Bone marrow (tissue), 2 donors: ENCODE measurements at places on chromosomes 1 and 21.

DNA sequence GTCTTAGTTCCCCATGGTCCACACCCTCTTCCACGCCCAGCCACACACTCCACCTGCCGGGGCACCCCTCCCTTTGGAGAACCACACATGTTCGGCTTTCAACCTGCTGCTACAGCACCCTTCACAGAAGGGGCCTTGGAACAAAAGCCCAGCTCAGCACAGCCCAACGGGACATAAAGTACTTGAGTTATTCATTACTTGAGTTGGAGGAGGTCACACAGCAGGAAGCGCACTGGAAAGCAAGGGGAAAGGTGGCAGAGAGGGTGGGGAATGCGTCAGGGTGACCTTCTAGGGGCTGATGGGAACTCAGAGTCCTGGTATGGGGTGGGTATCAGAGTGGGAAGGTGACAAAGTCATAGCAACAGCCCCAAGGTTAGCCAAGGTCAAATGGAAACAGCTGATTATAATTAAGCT is 3.0 kb upstream of the ATP1B1 start:
- DNase-seq, result no peak

DNA sequence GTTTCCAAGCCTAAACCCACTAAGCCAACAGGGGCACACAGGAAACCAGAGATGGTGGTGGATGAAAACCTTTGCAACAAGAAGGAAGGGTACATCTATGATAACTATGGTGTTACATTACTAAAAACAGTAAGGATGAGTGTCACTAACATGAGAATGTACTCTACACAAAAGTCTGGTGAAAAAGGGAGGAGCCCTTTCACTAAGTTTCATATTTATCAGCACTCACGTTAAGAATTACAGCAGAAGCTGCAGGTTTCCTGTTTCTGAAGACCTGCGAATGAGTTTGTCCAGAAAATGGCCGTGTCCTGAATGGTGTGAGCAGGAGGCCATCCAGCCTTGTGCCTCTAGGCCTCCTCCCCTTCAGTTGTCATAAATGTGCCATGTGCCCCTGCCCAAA is 17.8 kb downstream of the ABCG1 start:
- DNase-seq, result no peak

- DNase-seq, result no peak
These were observed 189.6 kb downstream of the NRIP1 start for GRCh38 chr21:14875186-14875585.

GRCh38 chr1:248421384-248421783 is 18.5 kb downstream of the OR2T1 start:
- no peak for DNase-seq

- DNase-seq, result peak; percentile 75
These were observed at the start of gene OSCP1 for GRCh38 chr1:36450270-36450918. TSS of gene OSCP1 (minus strand) at chr1:36450451. CDS start at chr1:36450369, 82 bp downstream.

DNA sequence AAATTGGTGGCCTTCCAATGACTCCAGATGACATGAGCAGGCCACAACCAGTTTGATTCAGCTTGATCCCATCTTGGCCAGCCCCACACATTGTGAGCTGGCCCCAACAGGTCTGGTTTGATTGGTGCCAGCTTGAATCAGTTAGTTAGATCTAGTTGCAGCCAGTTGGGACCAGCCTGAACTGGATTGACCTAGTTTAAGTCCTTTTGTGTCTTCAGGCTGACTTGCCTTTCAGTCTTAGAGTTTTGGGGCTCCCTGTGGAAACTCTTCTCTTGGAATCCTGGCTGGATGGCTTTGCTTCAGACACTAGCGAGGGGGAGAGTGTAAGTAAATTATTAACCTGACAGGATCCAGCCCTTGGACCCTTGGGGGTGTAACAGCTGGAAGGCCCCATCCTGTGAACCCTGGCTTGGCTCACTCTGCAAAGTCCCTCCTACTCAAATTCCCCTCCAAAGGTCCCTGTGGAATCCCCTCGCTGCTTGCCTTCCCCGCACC is 36.2 kb upstream of the POU3F1 start:
- DNase-seq, result no peak

DNA sequence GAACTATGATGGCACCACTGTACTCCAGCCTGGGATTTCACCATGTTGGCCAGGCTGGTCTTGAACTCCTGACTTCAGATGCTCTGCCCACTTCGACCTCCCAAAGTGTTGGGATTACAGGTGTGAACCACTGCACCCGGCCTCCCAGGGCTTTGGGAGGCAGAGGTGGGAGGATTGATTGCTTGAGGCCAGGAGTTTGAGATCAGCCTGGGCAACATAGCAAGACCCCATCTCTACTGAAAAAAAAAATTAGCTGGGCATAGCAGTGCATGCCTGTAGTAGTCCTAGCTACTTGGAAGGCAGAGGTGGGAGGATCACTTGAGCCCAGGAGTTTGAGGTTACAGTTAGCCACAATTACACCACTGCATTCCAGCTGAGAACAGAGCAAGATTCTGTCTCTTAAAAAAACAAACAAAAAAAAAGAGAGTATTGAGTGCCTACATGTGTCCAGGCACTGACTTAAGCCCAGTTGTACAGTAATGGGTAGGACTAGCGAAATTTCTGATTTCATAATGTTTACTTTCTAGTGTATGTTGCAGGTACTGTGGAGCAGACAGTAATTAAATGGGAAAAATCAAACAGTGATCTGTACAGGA is 4.2 kb downstream of the MANEAL start:
- DNase-seq, result no peak

DNA sequence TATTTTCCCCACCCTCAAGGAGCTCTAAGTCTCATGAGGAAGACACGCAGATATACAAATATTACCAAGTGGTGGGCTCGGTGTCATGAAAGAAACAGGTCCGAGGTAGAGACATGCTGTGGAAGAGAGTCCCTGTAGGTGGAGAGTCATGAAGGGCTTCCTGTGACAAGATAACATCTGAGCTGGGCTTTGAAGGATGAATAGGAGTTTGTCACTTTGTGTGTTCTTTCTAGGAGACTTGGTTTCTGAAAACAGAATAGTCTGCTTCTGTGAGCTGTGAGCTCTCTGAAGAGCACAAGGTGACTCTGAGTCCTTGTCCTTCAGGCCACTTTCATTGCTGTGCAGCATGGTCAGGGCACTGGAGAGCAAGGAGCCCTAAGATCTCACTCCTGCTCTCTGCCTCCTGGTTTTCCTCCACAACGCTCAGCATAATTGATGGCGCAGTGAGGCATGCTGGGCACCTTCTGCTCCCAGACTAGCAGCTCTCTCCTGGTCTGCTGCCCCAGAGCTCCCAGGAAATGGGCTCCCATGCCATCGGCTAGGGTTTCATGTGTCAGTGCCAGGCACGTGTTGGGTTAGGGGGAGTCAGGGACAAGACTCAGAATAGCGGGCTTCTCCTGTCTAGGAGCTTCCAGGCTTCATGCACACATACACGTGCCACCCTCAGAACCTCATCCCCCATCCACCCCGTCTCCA is 209.9 kb upstream of the CSF3R start:
- no peak for DNase-seq

GRCh38 chr1:244945109-244945671 is 80.8 kb upstream of the HNRNPU start:
- no peak for DNase-seq

GRCh38 chr1:108961198-108961597 is 2.1 kb downstream of the CLCC1 start:
- DNase-seq, result no peak

GRCh38 chr1:207029701-207030521 is 2.6 kb downstream of the C1orf116 start:
- DNase-seq, result no peak

GRCh38 chr1:45018599-45019230 is 6.7 kb downstream of the UROD start:
- DNase-seq, result no peak

- DNase-seq, result no peak
These were observed 78.5 kb downstream of the SLC35F3 start for GRCh38 chr1:233982827-233983518.

GRCh38 chr1:225657462-225657989 is 4.6 kb upstream of the ENAH start:
- DNase-seq, result no peak

DNA sequence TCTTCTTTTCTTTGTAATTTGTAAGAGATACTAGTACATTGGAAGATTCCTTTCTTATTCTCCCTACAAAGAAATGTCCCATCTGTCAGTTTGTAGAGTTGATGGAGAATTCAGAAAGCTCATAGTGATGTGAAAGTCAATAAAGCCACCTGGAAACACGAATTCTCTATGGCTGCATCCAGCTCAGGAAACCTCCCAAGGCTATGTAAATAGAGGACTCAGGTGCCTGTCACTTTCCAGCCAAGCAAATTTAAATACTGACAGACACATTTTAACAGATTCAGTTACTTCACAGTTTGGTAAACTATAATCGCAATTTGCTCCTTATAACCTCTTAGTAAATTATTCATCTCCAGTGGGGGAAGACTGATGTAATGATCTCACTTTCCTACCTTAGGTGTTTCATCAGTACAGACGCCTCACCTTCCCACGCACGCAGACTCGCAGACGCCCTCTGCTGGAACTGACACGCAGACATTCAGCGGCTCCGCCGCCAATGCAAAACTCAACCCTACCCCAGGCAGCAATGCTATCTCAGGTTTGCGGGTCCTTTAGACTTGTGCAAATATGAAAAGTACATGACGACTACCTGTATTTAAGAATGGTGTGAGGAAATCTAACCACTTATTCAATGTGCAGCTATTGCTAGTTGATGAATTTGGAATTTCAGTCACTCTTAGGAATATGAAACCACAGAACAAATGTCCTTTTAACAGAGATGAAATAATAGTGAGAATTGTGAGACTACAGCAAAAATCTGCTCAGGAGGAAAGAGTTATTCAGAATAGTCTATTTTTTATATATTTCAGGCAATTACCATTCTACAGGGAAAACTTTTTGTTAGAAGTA is 60.6 kb downstream of the PTPRC start:
- DNase-seq, result no peak

DNA sequence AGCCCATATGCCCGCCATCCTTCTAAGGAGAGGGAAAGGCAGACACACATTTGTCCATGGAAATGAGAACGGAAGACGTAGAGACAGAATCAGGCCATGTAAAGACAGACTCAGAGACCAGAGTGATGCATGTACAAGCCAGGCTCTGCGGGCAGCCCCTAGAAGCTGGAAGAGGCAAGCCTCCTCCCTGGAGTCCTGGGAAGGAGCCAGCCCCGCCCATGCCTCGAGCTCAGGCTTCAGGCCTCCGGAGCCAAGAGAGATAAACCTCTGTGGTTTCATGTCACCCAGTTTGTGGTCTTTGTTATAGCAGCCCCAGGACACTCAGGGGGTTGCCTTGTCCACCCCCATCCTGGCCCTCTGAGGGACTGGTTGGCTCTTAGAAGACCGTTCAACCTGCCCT is 11.6 kb downstream of the PDE9A start:
- DNase-seq, result no peak

- DNase-seq, result no peak
These were observed 6.1 kb upstream of the ARL8A start for GRCh38 chr1:202150602-202151001.

- DNase-seq, result no peak
These were observed 26.6 kb downstream of the ATF6 start for GRCh38 chr1:161792740-161793139.

DNA sequence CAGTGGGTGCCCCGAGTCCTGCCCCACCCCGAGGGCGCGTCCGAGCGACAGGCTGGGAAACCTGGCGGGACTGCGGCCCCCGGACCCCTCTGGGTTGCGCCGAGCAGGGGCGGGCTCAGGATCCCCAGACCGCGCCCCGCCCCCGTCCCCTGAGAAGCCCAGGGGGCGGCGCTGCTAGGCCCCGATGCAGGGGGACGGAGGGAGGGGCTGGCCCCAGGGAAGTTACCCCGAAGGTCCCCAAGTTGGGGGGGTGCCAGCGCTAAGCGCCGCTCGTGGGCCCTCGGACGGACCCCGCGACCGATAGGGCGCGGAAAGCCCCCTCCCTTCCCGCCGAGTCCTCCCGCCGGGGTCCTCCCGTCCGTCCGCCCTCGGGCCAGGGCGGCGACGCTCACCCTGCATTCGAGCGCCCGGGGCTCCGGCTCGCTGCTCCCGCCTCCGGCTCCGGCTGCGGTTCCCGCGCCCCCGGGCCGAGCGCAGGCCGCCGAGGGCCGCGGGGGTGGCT is 414 bp downstream of the GPR153 start:
- no peak for DNase-seq

DNA sequence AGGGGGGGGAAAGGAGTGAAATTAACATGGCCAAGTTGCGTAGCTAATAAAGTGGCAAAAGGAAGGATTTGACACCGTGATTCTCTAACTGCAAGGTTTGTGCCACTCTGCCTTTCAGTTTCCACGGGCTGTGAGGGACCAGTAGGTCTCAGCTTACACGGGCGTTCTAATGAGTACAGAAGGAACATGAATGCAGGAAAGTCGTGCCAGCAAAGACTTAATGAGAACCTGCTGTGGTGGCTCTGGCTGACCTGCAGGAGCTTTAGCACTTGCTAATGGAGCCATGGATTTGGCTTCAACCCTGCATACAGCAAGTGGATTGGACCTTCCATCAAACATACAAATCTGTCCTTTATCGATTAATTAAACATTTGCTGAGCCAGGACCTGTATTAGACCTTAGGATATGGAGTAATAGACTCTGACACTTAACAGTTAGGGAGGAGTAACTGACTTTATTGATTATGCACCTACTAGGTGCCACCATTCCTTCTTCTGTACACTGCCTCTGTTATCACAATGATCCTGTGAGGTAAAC is 15.1 kb upstream of the PITHD1 start:
- no peak for DNase-seq

DNA sequence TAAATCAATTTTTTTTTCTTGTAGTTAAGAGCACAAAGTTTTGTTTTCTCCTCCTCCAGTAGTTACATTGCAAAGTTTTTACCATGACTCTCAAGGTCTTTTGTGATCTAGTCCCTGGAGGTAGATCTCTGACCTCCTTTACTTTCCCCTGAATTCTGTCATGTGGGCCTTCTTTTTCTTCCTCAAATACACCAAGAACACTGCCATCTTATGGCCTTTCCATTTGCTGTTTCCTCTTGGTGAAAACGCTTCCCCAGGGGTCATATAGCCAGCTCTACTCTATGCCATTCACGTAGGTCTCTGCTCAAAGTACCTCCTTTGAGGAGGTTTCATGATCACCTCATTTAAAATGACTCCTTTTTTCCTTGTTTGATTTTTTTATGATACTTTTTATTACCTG is 2.7 kb downstream of the DDX20 start:
- no peak for DNase-seq

DNA sequence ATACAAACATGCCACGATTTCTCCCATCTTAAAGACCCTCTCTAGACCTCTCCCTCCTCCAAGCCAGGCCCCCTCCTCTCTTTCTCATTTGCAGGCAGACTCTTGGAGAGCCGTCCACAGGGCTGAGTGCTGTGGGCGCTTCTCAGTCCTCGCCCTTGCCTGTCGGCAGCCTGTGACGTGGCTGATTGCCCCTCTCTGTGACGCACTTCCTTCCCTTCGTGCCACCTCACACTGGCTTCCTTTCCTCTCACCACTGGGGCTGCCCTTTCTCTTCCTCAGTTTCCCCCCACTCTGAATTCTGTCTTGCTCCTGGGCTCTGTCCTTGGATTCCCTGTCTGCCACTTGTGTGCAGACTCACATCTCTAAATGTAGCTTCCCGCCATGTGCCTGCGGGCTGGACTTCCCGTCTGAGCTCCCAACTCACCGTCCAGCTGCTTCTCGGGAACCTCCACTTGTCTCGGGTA is 227.2 kb downstream of the CAMTA1 start:
- DNase-seq, result no peak

- no peak for DNase-seq
These were observed 15.1 kb downstream of the IFI44 start for GRCh38 chr1:78664763-78665162.

- no peak for DNase-seq
These were observed 17.8 kb downstream of the CCDC30 start for GRCh38 chr1:42480921-42481320.

GRCh38 chr1:156860113-156860627 is 495 bp upstream of the NTRK1 start:
- peak; percentile 35 for DNase-seq

- no peak for DNase-seq
These were observed 355.5 kb downstream of the LMO4 start for GRCh38 chr1:87684194-87684593.
